ENCODE measurements at places on chromosomes 3 and 15.

DNA sequence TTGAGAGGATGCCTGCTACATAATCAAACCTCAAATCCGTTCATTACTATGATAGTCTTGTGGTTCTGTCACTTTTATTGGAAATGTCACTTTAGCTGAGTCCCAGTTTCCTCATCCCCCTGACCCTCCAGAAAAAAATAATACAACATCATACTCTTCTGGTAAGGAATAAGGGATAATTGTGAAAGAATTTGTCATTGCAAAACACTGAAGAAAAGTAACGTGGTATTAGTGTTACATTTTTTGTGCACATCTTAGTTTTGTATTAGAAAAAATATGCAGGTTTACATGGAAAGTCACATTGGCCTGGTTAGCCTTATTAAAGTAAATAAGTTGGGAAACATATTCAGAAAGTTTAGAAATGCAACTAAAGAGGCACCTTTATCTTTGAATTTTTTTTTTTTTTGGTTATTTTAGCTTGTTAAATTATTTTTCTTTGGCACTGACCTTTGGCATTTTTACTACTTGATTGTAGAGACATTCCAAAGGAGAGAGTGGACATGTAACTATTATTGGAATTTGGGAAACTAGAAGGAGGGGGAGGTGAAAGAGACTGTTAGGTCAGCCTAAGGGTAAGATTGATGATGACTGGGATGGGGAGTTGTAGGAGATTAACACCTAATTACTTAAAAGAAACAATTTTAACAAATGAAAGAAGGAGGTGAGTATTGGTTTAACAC, 462.2 kb upstream of the RARB start:
- DNase-seq: no peak

GRCh38 chr3:133607816-133608215, 34.3 kb downstream of the CDV3 start:
- peak; percentile 25 for DNase-seq

DNA sequence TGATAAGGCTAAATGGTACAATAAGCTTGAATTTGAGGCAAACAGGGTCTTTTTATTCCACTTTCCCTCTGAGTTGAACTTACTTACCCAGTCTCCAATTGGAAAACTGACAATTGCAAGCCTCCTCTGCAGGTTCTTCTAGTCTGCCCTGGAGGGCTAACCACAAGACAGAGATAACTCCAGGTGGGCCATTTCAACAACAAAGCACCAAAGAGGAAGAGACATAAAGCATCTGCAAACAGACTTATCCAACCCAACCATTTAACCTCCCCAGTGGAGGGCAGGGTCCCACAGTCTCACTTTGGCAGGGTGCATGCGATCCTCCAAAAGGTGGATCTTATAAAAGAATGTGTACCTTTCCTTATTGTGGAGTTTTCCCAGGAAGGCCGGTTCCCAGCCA, 525.8 kb downstream of the DIPK2A start:
- DNase-seq: no peak

- DNase-seq: no peak
Observed at GRCh38 chr3:95539950-95540483, 1274.4 kb upstream of the EPHA6 start.

GRCh38 chr3:140629357-140630137, 48.3 kb upstream of the TRIM42 start:
- no peak for DNase-seq

GRCh38 chr3:155744010-155744625, 753 bp downstream of the PLCH1 start:
- DNase-seq: peak; percentile 32

DNA sequence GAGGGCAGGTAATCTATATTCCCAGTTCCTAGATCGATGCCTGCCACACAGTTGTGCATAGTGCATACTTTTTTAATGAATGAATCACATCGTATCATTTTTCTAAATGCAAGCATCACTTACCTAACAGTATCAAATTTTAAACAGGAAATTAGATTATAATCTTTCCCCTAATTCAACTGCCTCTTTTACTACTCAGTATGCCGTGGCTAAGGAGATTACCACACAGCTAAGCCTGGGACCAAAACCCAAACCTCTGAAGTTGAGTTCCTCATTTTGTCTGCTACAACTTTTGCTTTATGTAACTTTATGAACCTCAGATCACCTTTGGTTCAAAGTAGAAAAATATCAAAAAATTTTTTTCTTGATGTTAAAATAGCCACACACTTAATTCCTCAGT, 53.2 kb upstream of the FNDC3B start:
- peak; percentile 53 for DNase-seq

GRCh38 chr15:45121706-45122417, 7.7 kb downstream of the DUOXA2 start:
- peak; percentile 88 for DNase-seq

DNA sequence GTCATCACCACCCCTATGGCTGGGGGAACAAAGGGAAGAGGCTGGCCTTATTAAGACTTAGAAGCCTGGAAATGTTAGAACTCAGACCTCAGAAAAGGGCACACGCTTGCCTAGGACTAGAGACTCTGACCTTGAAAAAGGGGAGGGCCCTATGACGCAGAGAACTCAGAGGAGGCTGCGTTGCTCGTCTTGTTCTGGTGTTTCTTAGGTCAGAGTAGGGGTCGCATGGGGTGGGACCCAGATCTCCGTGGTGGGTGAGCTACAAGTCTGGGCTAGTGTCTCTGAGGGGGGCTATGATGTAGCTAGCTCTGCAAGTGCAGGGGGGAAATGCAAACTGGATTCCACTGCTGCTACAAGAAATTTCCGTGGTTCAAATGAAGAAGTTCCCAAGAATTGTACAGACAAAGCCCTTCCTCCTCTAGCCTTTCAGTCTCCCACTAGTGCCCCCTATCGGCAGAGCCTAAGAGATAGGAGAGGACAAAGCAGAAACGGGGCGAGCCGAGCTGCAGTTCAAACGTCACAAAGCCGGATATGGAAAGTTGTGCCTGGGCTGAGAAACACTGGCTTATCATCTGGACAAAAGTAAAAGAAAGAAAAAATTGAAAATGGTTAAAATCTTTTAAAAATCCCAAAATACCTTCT, 392.9 kb upstream of the ROBO2 start:
- no peak for DNase-seq

DNA sequence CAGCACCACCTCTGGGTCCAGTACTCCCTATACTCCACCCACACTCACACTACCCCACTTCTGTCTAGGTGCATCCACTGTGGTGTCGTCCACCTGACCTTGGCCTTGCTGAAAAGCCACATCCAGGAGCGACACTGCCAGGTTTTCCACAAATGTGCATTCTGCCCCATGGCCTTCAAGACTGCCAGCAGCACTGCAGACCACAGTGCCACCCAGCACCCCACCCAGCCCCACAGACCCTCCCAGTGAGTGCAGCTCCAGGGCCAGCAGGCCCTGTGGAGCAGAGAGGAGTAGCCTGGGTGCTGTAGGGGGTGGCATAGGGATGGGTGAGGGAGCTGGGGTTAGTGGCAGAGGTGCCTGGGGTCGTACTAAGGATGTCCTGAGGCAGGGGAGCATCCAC, 19.4 kb upstream of the ALPK3 start:
- DNase-seq: no peak

DNA sequence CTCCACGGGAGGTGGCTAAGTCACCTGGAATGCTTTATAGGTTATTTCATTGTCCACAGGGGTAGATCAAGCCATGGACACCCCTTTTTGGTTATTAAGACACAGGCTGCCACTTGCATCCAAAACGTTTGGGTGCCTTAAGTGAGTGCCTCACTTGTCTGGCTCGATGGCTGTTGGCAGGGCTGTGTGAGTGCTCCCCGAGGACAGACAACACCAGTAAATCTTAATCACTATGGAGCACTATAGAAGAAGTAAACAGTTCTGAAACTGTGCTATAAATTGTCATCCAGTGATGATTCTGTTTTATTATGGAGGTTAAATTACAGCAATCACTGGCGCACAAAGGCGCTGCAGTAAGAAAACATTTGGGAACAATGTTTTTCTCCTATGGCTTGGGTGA, 215.5 kb downstream of the CACNA2D3 start:
- no peak for DNase-seq

- no peak for DNase-seq
Observed at GRCh38 chr15:60853109-60853508, 374.2 kb upstream of the ICE2 start.

GRCh38 chr3:189883113-189883753, 237.5 kb downstream of the P3H2 start:
- DNase-seq: no peak

DNA sequence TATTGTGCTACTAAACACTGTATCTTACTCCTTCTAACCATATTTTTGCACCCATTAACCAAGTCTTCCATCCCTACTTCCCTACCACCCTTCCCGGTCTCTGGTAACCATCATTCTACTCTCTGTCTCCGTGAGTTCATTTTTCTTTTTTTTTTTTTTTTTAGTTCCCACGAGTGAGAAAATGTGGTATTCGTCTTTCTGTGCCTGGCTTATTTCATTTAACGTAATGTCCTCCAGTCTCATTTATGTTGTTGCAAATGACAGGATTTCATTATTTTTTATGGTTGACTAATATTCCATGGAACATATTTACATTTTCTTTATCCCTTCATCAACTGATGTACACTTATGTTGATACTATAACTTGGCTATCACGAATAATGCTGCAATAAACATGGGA, 31.7 kb downstream of the TJP1 start:
- DNase-seq: no peak

DNA sequence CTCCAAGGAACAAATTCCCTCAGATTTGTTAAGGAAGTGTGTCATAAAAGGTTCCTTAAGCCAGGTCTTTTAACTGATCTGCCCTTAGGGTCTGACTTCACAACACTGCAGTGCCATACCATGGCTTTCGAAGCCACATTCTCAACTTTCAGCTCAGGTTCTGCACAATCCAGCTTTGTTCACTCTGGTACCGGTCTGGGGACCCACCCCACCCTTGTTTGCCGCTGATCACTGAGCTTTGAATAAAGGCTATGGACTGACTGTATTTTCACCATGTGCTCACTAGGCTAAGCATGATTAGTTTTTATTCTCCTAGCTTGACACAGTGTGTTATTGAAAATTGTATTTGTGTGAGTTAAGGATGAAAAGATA, 15.9 kb downstream of the SNX1 start:
- DNase-seq: no peak

GRCh38 chr3:58999134-58999773, 50.6 kb downstream of the CFAP20DC start:
- no peak for DNase-seq

DNA sequence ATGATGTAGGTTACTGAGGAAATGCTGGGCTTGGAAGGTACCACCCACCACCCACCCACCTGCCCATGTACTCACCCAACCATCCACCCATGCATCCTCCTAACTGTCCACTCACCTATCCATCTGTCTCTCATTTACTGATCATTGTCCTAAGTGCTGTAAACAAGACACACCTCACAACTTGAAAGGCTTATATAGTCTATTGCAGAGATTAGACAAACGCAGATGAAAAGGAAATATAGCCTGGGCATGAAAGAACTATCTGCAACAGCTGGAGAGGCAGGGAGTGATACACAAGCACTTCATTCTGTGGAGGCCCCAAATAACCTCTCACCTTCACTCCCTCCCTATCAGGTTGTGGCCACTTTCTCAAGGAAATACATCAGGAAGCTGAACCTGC, 54.0 kb downstream of the DAPK2 start:
- DNase-seq: no peak

- peak; percentile 60 for DNase-seq
Observed at GRCh38 chr3:39126532-39127071, 19.1 kb downstream of the TTC21A start.

DNA sequence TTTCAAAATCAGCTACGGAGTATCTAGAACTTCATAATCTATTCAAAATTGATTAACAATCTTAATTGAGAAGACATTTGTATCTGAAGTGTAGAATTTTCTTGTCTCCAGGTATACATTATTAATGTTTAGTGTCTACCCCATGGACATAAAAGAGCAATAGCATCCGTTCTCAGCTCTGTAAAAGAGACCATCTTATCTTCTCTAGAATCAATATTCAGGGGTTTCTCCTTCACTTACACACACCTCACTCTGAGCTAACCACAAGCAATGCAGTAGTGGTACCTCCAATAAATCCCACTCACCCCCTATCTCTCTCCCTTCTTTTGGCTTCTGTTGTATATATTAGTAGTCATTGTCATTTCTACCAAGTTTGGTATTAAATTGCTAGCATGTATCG, 16.2 kb downstream of the MBNL1 start:
- no peak for DNase-seq

DNA sequence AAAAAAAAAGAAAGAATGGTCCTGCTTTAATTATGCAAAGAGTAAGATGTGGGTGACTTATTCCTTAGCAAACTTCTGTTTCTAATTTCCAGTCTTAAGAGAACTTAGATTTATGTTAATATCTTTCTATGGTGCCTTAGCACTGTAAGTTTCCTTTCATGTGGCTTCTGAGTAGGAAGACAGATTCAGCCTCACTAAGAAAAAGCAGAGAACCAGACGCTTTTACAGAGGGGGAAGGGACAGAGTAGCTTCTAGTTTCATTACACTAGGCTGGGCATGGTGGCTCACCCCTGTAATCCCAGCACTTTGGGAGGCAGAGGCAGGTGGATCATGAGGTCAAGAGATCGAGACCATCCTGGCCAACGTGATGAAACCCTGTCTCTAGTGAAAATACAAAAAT, 95.0 kb downstream of the DHX30 start:
- no peak for DNase-seq

DNA sequence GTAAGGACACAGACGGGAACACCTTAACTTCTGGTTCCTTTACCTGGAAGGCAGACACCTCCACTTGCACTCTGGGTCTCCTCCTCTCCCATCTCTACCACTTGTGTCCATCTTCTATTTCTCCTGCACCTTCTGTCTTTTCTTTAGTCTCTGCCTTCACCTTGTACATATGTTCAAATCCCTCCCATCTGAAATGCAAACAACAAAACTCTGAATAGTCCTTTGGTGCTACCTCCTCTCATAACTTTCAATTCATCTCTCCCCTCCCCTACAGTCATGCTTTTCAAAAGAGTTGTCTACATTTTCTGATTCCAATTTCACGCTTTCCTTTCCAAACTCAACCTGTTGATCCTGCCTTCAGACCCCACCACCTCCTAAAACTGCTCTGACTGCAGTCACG, 5.3 kb upstream of the CRABP1 start:
- no peak for DNase-seq

GRCh38 chr3:153050978-153051377, 111.0 kb upstream of the RAP2B start:
- DNase-seq: no peak

DNA sequence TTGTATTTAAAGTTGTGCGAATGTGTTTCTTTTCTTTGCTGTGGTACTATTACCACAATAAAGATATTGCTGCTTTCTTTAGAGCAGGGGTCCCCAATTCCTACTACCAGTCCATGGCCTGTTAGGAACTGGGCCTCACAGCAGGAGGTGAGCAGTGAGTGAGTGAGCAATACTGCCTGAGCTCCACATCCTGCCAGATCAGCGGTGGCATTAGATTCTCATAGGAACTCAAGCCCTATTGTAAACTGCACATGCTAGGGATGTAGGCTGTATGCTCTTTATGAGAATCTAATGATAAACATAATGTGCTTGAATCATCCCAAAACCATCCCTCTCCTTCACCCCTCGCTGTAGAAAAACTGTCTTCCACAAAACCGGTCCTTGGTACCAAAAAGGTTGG, 41.6 kb downstream of the DMXL2 start:
- no peak for DNase-seq

All from suppressor macrophage treated with lipopolysaccharide for 1 hour (primary cell).